Vagina (tissue), 2 donors: ENCODE measurements at places on chromosomes 4 and X.

DNA sequence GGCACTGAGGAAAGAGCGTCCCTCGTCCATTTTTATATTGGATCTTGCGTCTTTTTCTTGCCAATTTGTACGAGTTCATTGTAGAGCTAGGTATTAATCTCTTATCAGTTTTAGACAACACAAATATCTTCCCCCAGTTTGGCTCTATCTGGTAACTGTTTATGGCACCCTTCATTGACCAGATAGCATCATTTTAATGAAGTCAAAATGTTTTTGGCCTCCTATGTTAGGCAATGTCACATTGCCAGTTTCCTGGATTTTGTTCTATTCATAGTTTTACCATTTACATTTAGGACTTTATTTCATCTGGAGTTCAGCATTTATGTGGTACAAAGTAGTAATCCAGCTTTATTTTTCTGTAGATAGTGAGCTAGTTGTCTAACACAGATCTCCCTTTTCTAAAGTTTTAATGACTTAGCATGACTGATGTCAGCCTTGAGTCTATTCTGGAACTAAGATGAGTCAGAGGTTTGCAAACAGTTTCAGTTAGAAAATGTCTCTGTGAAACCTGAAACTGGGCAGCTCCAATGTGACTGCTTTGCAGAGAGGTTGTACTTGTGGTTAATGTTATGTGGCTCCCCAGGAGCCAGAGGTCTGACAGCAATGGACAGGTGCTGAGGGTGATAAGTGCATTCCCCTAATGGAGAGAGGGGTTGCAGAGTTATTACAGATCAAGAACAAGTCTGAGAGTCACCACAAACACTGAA, 5.3 kb upstream of the STBD1 start:
- no peak for DNase-seq
- H3K4me1 ChIP-seq, result peaks cover 31% of the 10 kb centered on the region
- H3K4me3 ChIP-seq, result no peak overlapping the region
- H3K36me3 ChIP-seq, result no peaks in the 10 kb centered on the region
- no peaks in the 10 kb centered on the region for H3K27me3 ChIP-seq
- peak overlapping the region; percentile 39 for H3K27ac ChIP-seq

DNA sequence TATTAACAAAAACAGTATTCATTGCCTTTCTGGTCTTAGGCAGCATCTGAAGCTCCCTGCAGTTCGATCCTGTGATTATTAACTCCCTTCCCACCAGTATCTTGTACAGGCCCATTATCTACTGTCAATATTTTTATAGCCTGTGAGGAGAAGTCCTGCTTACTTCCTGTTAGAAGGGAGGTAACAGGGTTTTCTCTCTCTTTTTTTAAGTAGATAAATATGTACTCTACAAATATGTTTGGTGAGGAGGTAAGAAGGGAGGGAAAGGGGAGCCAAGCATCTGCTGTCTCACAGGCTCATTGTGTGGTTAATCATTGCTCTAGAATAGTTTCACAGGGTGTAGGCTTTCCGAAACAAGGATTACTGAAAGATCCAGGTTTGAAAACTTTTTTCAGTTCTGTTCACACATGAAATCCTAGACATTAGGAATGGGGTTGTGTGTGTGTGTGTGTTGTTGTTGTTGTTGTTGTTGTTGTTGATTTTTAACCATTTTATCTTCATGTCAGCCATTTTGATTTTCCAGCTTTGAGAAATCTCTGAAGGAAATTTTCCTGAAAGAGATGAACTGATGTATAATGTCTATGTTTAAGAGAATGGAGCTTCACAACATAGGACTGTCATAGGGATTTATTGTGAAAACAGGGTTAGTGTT, 14.2 kb downstream of the ATOH1 start:
- no peak for DNase-seq
- no peak overlapping the region for H3K4me3 ChIP-seq
- no peak overlapping the region for H3K27ac ChIP-seq
- no peaks in the 10 kb centered on the region for H3K36me3 ChIP-seq

GRCh38 chr4:8182858-8183725, 16.0 kb upstream of the SH3TC1 start:
- H3K36me3 ChIP-seq, result no peaks in the 10 kb centered on the region
- DNase-seq, result no peak
- no peak overlapping the region for H3K4me3 ChIP-seq

- H3K4me1 ChIP-seq, result no peaks in the 10 kb centered on the region
- no peaks in the 10 kb centered on the region for H3K36me3 ChIP-seq
- DNase-seq, result no peak
Measured at GRCh38 chrX:40279091-40279430, 181.3 kb upstream of the BCOR start.

DNA sequence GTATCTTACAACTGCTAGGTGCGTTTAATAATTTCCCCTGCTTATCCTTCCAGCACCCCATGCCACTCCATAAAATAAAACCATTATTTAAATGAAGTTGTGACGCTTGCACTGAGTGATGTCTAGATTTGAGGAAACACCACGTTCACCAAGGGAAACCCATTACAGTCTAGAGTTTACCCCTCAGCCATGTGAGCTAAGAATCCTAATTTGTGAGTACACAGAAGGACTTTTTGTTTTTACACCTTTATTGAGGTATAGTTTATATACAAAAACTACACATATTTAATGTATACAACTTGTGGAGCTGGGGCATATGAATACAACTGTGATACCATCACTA, 326.8 kb downstream of the RAPGEF2 start:
- no peak overlapping the region for H3K27ac ChIP-seq
- H3K36me3 ChIP-seq, result no peaks in the 10 kb centered on the region
- DNase-seq, result no peak
- H3K4me1 ChIP-seq, result no peaks in the 10 kb centered on the region
- H3K4me3 ChIP-seq, result no peak overlapping the region

- DNase-seq, result no peak
- H3K4me1 ChIP-seq, result no peaks in the 10 kb centered on the region
- no peaks in the 10 kb centered on the region for H3K36me3 ChIP-seq
- no peaks in the 10 kb centered on the region for H3K27me3 ChIP-seq
- H3K27ac ChIP-seq, result no peak overlapping the region
Measured at GRCh38 chr4:37742149-37742548, 56.0 kb upstream of the RELL1 start.

- H3K4me3 ChIP-seq, result no peak overlapping the region
- no peak overlapping the region for H3K27ac ChIP-seq
- no peaks in the 10 kb centered on the region for H3K36me3 ChIP-seq
- H3K4me1 ChIP-seq, result no peaks in the 10 kb centered on the region
Measured at GRCh38 chrX:130887376-130887775, 15.6 kb downstream of the ENOX2 start.

- H3K4me3 ChIP-seq, result peak overlapping the region; percentile 31
- H3K27me3 ChIP-seq, result peaks cover 22% of the 10 kb centered on the region
- DNase-seq, result no peak
Measured at GRCh38 chr4:110631584-110632505, 9.0 kb upstream of the PITX2 start.

DNA sequence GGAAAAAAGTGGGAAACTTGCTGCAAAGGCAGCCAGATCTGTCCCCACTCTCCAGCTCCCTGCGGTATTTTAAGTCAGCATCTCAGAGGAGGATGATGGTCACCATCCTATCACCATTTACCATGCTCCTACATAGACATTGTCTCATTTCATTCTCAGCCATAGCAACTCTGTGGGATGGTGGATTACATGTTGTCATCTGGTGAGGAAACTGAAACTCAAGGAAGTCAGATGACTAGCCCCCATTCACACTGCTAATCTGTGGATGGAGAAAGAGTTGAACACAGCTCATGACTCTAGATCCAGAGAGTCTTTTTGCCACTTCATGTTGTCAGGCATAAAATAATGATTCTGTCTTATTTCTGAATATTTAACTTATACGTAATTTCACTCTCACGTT, 323.5 kb downstream of the PTTG2 start:
- no peaks in the 10 kb centered on the region for H3K36me3 ChIP-seq
- H3K4me3 ChIP-seq, result no peak overlapping the region
- peaks cover 27% of the 10 kb centered on the region for H3K4me1 ChIP-seq
- H3K27me3 ChIP-seq, result no peaks in the 10 kb centered on the region
- H3K27ac ChIP-seq, result no peak overlapping the region
- no peak for DNase-seq

DNA sequence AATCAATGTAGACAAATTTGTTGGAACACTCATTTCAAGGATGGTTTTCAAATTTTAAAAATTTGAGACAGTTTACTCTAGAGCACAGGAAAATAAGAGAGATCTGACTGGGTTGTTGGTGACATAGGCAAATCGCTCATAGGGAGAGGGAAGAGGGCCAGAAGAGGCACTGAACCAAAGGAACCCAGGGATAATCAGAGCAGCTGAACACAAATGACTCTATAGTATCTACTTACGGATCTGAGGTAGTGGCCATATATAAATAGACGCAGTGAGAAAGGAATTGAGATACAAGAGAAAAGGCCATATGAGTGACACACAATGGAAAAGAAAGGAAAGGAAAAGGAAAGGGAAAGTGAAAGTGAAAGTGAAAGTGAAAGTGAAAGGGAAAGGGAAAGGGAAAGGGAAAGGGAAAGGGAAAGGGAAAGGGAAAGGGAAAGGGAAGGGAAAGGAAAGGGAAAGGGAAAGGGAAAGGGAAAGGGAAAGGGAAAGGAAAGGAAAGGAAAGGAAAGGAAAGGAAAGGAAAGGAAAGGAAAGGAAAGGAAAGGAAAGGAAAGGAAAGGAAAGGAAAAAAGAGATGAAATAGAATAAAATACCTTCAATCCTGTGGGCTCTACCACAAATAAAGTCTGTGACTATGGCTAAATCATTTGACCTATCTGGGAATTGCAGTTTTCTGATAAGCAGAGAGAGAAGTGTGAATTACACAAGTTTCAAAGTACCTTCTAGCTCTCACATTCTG, 759.2 kb downstream of the DMD start:
- H3K4me3 ChIP-seq, result no peak overlapping the region
- no peaks in the 10 kb centered on the region for H3K4me1 ChIP-seq
- DNase-seq, result no peak
- no peak overlapping the region for H3K27ac ChIP-seq
- H3K36me3 ChIP-seq, result no peaks in the 10 kb centered on the region

- DNase-seq, result no peak
- H3K27ac ChIP-seq, result no peak overlapping the region
- H3K27me3 ChIP-seq, result no peaks in the 10 kb centered on the region
Measured at GRCh38 chrX:1507511-1508463, 29.2 kb downstream of the P2RY8 start.

GRCh38 chrX:66035667-66036066, 4.2 kb downstream of the VSIG4 start:
- DNase-seq, result no peak
- no peaks in the 10 kb centered on the region for H3K27me3 ChIP-seq
- H3K4me3 ChIP-seq, result no peak overlapping the region
- no peaks in the 10 kb centered on the region for H3K4me1 ChIP-seq
